ENCODE measurements at places on chromosomes 7 and 10.

- peak; percentile 32 for DNase-seq
Measured at GRCh38 chr7:135320268-135320667, 86.6 kb downstream of the STRA8 start.

DNA sequence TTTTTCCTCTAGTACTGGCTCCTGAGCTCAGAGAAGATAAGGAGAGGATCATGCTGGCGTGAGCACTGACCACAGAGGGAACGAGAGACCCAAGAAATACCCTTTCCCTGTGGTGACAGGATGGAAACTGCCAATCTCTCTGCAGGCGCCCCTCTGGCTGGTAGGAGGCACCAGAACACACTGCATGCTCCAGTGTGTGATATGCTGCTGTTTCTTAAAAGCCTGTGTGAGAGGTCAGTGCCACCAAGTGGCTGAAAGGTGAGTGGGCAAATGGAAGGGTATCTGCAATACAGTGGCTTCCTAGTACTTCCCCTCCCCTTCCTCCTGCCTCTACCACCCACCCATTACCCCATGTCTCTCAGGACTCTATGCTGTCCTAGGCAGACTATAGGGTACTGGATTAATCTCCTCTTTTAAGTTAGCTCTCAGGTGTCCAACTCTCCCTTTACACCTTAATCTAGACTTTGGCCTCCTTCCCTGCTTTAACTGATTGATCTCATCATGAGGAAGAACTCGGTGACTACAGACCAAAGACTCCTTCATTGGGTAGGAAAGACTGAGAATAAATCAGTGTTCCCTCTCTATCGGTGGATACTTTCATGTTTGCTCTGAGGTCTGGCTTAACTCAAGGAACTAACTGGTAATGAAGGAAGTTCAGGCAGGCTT, 283.6 kb downstream of the ADRA2A start:
- peak; percentile 4 for DNase-seq

DNA sequence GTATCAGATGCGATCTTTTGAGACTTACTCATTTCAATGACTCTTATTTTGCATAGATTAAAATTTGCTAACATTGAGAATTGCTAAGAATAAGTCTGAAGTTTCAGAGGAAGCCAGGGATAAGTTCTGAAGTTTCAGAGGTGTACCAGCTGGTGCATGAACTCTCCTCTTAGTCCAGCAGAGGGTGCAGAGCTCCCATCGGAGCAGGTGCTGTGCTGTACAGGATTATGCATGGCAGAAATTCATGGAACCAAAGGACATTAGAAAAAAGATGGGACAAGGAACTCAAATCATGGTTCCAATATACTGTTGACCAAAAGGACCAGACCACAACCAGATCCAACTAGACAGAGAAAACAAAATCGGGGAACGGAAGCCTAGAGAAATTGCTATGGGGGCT, 41.9 kb downstream of the MGAM2 start:
- DNase-seq, result peak; percentile 15

- DNase-seq, result no peak
Measured at GRCh38 chr10:70662362-70663220, 9.7 kb upstream of the ADAMTS14 start.

- no peak for DNase-seq
Measured at GRCh38 chr10:125128397-125129075, 31.8 kb downstream of the CTBP2 start.

DNA sequence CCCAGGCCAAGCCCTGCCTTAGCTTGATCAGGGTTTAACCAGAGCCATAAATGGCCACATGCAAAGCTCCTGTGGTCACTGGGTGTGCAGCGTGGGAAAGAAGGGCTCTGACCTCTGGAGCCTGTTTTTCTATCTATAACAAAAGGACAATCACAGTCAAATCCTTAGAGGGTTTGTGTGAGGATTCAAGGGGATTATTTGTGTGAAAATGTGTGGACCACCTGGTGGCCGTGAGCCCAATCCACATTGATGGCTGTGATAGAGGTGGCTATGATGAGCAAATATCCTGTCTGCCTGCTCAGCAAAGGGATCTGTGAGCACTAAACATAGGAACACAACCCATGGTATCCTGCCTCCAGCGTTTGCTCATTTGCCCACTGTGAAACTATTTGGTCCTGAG, 107.1 kb downstream of the C10orf90 start:
- DNase-seq, result no peak

DNA sequence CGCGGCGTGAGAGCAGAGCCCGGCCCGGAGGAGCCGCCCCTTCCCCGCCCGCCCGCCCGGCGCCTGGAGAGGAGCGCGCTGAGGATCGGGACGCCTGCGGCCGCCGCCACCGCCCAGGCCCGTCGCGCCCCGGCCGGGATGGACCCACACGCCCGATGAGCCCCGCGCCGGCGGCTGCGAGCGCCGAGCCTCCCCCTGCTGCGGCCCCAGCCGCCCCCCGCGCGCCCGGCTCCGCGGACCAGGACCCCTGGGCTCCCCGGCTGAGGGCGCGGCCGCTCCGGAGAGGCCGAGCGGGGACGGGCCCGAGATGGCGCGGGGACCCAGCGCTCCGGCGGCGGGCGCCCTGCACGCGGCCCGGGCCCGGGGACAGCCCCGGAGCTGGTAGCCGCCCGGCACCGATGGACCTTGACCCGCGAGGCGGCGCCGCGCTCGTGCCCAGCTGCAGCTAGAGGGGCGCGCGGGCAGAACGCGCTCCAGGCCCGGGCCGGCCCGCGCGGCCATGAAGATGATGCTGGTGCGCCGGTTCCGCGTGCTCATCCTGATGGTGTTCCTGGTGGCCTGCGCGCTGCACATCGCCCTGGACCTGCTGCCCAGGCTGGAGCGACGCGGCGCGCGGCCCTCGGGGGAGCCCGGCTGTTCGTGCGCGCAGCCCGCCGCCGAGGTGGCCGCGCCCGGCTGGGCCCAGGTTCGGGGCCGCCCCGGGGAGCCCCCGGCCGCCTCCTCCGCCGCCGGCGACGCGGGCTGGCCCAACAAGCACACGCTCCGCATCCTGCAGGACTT, 520 bp downstream of the FAM20C start:
- peak; percentile 59 for DNase-seq

DNA sequence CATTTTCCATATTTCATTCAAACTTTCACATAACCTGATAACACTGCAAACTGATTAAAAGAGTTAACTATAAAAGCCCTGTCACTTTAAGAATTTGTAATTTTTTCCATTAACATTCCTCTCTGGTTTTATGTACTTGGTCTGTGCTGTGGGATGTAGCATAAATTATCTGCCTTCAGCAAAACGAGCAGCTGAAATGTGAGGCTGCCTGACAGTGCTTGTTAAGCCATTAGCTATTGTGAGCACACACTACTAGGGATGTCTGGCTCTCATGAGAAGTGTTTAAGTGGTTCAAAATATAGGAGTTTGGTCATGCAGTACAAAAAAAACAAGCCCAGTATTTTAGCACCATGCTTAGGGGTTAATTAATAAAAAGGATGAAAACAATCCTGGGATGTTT, 63.0 kb downstream of the HOXA1 start:
- DNase-seq, result no peak

DNA sequence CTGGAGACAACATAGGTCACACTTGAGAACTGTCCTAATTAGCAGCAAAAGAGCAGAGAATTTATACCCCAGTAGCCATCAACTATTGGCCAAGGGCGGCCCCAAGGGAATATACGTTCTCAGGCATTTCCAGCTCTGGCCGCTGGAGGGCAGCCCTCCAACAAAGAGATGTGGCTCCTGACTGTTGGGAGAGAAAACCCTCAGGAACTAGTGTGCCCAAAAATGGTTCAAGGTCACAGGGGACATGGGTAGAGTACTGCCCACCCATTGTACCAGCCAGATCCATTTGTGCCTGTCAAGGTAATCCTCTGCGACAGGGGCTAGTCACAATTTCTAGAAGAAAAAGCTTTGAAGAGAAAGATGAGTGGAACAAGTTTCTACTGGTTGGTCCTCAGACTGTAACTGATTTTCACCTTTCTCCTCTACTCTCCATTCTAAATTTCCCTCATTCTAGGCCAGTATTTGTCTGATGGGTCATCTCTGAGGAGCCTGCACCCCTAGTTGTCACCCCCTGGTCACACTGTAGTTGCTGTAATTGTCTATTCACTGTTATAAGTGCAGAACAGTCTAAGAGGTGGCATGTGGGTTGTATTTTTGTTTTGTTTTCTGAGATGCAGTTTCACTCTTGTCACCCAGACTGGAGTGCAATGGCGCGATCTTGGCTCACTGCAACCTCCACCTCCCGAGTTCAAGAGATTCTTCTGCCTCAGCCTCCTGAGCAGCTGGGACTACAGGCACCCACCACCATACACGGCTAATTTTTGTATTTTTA, 14.7 kb upstream of the C7orf33 start:
- DNase-seq, result peak; percentile 29

DNA sequence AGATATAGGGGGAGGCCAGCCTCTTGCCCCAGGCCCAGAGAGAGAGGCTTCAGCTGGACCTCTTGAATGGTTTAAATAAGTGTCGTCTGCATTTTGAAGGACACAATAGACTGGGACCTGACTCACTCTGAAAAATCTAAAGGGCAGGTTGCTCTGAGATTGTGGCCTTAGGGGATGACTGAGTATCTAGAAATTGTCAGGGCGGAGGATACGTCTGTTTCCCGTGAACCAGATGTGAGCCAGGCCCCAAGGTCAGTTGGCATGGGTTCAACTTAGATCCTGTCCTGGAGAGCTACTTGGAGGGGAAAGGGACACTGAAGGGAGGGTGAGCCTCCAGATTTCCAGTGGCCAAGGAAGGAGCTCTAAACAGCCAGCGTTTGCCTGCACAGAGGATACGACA, 110.2 kb downstream of the CHN2 start:
- DNase-seq, result no peak

GRCh38 chr7:151374139-151374538, 32.5 kb downstream of the NUB1 start:
- DNase-seq, result no peak

GRCh38 chr10:129612481-129613109, 145.6 kb downstream of the MGMT start:
- no peak for DNase-seq

DNA sequence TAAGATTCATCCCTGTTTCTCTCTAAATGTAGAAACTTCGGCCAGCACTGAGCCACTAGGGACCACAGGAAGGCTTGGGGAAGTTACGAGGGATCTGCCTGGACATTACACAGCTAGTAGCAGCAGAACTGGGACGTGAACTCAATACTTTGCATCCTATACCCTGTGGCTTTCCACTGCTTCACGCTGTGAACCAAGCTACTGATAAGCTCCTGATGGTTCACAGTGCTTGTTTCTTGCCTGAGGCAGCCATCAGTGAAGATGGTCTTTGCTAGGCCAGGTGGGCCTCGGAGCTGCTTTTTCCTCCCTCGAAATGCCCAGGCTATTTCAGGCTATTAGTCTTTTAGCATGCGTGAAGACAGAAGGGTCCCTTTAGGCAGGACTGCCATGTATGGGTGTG, 132.7 kb downstream of the SH3PXD2A start:
- DNase-seq, result no peak

DNA sequence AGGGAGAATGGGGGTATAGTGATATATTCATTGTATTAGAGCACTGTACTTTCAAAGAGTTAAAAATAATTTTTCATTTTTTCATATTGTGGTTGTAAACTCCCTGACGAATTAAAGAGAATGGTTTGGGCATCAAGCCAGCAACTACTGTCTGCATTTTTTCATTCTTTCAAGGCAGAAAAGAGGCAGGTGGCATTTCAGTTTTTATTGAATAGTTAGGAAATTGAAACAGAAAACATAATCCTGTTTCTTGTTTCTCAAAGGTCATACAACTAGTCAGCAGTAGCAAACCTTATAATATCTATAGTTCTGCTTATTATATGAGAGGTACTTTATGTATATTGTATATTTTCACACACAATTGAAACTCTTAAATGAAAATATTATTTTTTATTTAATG, 303.9 kb upstream of the KCND2 start:
- no peak for DNase-seq

DNA sequence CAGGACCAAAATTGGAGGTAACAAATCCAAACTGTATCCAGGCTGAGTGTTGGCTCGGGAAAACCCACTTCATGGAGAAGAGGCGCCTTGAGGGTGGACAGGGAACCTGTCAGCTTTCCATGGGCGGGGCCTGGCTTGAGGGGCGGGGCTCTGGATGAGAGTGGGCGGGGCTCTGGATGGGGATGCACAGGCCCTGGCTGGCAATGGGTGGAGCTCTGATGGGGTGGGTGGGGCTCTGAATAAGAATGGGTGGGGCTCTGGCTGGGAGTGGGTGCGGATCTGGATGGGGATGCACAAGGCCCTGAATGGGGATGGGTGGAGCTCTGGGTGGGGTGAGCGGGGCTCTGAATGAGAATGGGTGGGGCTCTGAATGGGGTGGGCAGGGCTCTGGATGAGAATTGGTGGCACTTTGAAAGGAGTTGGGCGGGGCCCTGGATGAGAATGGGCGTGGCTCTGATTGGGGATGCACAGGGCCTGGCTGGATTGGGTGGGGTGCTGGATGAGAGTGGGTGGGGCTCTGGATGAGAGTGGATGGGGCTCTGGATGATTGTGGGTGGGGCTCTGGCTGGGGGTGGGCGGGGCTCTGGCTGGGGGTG, 96.6 kb upstream of the NPTX2 start:
- peak; percentile 19 for DNase-seq

DNA sequence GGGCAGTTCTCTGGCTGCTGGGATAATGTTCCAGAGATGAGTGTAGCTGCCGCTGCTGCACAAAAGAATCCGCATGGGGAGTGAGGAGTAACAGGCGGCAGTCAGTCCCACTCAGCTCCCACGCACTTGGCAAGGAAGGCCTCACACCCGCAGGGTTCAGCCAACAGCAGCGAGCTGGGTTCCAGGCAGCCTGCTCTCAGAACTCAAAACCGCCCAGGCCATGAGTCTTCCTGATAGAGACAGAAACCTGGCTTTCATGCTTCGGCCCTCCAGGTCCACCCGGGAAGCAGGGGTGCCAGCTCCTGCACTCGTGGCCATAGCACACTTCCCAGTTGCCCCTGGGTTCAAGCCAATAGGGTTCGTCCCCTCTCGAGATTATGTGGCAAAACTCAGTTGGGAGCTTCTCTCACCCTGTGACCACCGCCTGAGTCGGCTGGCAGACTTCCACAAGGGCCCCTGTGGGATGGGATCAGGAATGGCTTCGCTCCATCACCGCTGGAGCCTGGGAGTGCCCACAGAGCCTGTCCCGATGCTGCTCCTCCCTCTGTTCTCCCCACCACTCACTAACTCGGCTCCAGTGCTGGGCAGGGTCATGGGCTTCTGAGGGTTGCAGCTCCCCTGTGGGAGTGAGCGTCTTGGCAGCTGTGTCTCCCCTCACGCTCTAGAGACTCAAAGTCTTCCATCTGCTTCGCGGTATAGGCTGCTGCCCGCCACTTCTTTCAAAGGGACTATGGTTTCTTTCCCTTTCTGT, 20.6 kb downstream of the CLRN3 start:
- no peak for DNase-seq

- DNase-seq, result no peak
Measured at GRCh38 chr7:109126404-109127050, 556.9 kb downstream of the DNAJB9 start.

DNA sequence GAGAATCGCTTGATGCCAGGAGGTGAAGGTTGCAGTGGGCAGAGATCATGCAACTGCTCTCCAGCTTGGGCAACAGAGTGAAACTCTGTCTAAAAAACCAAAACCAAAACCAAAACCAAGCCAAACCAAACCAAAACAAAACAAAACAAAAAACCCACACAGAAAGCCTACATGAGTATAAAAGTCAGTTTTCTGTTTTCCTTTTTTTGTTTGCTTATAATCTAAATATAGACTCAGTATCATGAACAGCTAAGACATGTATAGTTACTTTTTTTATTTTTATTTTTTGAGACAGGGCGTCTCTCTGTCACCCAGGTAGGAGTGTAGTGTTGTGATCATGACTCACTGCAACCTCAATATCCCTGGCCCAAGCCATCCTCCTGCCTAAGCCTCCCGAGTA, 16.8 kb upstream of the MTPN start:
- DNase-seq, result no peak
